ENCODE measurements at places on chromosomes 5 and 9.

GRCh38 chr5:27062451-27062850 is 24.1 kb upstream of the CDH9 start:
- no peak for DNase-seq

- no peak for DNase-seq
These were observed 4.5 kb upstream of the MOB3B start for GRCh38 chr9:27534131-27534530.

- no peak for DNase-seq
These were observed 17.5 kb downstream of the BAAT start for GRCh38 chr9:101367323-101367722.

DNA sequence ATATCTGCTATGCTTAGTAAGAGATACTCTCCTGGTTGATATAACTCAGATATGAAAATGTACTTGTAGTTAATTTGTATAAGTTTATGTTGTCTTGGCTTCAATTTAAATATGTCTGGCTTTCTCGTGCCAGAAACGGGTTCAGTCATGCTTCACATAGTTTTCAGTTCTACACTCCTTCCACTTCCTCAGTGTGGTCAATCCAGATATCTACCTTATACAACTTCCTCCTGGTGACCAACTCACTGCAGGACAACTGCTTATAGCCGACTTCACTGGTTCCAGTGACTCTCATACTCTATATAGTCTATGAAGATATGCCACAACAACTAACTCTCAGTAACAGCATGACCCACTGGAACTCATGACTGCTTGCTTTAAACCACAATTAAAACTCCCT is 690.4 kb downstream of the SLCO4C1 start:
- DNase-seq, result no peak

DNA sequence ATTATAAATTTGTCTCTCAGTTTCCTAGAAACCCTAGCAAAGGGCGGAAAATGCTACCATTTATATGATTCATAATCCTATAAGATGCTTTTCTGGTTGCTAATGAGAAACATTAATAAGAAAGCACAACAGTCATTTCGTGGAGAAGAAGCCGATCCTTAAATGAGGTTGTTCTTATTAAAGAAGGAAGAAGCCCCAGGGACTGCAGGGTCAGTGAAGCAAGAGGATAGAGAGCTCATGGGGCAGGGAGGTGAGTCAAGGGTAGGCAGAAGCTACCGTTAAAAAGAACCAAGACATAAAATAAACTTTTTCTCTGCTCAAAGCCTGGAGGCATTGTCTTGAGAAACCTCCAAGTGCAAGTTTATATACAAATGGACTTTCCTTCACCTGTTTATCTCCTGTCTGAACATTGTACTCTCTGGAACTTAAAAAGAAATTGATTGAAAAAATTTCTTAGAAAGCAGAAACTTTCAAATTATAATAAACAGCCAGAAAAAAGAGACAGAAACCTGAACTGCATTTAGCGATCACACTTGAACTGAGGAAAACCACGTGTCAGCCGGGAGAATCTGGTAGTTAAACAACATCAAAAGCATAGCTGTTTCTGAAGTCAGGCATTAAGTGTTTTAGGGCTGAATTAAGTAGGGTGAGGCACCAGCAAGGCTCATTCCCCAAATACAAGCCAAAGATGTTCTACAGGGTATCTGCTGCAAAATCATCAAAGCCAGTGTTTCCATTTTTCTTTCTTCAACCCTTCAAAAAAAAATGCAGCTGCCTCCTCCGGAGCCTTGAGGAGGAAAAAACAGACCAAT is 21.9 kb downstream of the HTR4 start:
- no peak for DNase-seq

GRCh38 chr9:113393281-113393680 is 7.8 kb downstream of the ALAD start:
- DNase-seq, result no peak

DNA sequence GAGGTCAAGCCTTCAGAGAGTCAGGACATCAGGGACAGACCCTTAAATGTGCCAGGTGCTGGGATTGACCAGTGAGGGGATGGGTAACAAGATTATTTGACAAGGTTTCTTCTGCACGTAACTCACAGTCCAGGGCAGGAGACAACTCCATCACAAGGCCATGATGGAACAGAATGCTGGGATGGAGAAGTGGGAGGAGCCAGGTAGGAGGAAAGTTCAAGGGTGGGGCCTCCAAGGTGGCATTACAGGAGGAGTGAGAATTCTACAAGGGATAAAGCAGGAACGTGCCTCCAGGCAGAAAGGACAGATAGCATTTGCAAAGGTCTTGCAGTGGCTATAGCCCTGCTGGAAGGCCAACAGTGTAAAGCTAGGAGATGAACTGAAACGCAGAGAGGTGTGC is 102.2 kb downstream of the FGF18 start:
- DNase-seq, result no peak

- peak; percentile 4 for DNase-seq
These were observed 25.6 kb downstream of the PDZD2 start for GRCh38 chr5:31664566-31664965.

- no peak for DNase-seq
These were observed 536.0 kb downstream of the GABRG2 start for GRCh38 chr5:162603443-162604070.

- DNase-seq, result peak; percentile 46
These were observed 441.9 kb upstream of the PIK3R1 start for GRCh38 chr5:67773411-67774266.

- DNase-seq, result no peak
These were observed 163.5 kb downstream of the HINT1 start for GRCh38 chr5:131001507-131001906.

- no peak for DNase-seq
These were observed 276.8 kb downstream of the GAS1 start for GRCh38 chr9:86670536-86670935.

DNA sequence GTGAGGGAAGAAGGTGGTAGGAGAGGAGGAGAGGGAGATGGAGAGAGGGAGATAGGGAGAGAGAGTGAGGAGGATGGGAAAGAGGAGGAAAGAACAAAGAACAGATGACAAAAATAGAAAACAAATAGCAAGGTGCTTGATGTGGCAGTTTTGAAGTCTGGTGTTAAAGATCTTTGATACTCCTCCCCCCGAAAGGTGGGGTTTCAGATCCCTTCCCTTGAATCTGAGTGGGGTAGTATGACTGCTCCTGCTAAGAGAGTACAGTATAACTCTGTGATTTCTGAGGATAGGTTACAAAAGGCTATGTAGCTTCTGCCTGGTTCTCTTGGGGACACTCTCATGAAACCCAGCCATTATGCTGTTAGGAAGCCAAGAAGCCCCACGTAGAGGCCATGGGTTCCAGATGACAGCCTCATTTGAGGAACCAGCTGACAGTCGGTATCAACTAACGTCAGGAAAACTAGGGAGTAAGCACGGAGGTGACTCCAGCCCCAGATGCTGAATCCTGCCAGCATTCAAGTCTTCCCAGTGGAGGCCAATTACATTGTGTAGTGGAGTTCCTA is 102.1 kb downstream of the FANCC start:
- DNase-seq, result no peak

DNA sequence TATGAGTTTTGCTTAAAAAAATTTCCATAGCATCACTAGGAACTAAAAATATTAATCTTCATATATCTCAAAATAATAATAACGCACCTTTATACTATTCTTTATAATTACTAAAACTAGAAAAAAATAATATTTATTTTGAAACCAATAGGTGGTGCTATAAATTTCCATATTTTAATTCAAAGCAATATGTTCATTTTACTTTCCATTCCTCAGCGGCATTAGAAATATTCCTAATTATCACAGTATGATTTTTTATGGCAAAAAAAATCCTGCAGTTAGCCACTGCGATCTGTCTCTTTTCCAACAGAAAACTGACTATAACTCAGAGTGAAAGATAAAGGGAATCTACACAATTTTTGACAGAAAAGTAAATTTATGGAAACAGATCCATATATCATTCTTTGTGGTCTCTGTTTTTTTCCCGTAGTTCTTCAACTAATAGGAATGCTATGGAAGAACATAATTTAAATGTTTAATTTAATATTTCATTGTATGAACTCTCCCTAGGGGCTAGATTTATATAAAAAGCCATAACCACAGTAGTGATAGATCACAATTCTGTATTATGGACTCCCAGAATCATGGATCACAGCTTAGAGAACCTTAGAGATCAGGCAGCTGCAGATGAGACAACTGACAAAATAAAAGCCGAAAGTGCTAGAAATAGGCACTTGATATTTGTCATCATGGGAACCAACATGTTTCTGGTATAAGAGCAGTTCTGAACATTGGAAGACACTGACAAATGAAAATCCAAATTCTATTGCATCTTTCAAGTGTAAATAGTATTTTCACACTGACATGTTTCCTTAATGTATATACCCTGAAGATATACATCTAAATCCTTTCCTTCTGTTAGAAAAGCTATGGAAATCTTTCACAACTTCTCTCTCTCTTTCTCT is 167.7 kb upstream of the MPDZ start:
- DNase-seq, result no peak

- DNase-seq, result no peak
These were observed 95.0 kb downstream of the MACIR start for GRCh38 chr5:103353581-103353980.

DNA sequence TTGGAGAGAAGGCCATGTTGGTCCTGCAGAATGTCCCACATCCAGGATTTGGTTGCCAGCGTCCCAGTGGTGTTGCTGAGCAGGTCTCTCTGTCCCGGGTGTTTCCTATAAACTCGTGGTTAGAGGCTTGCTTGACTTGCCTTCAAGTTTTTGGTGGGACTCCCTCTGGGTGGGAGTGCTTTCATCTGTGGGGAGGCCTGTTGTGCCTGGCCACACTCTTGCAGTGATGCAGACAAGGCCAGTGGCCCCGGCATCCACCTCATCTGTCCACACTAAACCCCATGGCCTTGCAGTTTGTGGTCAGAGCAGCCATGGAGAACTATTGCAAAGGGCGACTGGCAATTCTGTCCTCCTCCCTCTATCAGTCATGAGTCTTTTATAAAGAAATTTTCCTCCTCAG is 71.8 kb downstream of the PHF2 start:
- DNase-seq, result no peak

DNA sequence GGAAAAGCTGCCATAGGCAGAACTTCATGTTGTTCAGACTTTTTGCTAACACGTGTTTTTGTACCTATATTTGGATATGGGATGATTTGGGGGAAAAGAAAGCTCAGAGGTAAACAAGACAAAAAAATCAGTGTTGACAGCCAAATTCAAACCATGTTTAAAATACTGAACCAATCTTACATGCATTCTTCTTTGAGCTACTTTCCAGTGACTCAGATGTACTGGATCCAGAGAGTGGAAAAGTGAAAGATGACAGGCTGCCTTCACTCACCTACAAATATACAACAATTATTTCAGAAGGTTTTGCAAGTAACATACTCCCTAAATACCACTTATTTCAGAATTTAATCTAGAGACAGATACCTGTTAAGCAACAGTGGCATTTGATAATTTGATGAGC is 165.7 kb downstream of the MPDZ start:
- peak; percentile 17 for DNase-seq

DNA sequence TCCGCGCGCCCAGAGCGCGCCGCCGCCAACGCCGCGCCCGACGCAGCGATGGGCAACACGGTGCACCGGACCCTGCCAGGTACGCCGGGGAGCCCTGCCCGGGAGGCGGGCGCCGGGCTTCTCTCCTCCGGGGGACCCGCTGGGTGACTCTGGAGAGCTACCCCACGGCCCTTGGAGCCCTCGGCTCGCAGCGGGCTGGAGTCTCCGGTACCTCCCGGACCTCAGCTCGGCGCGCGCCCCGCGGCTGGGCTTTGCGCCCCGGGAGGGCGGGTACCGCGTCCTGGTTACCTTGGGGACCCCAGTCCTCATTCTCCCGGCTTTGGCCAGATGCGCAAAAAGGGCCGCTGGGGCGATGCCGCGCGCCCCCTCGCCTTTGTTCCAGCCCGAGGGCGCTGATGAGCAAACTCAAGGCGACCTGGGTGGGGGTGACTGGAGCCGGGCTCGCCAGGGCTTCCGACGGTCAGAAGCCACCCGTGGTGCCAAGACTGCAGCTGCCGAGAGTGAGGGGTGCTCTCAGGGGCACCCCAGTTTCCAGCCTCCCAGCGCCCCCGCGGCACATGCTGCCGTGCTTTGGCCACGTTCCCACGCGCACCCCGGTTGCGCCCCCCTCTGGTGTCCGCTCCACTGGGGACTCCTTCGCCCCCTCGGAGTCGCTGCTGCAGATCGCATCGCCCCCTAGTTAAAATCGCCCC is 442 bp downstream of the NEURL1B start:
- no peak for DNase-seq

DNA sequence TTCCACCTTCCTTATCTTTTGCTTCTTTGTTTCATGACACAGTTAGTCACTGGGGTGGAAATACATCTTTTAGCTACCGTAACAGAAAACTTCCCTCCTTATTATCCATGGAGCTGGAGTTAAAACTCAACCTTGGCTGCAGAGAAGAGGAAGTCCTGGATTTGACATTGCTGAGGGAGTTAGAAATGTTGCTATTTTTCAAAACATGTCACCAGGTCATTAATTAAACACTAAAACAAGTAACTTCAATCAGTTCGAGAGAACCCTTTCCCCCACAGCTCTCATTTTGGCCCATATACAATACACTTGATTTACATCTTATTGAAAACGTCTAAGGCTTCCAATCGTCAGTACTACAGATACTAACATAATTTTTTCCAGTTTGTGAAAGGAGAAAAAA is 237.9 kb upstream of the CD180 start:
- no peak for DNase-seq

- DNase-seq, result no peak
These were observed 258.3 kb downstream of the HSPA4 start for GRCh38 chr5:133309984-133310621.

GRCh38 chr9:96068511-96068910 is 193.0 kb downstream of the ERCC6L2 start:
- no peak for DNase-seq

GRCh38 chr5:115418788-115419187 is 122.3 kb upstream of the CCDC112 start:
- no peak for DNase-seq

DNA sequence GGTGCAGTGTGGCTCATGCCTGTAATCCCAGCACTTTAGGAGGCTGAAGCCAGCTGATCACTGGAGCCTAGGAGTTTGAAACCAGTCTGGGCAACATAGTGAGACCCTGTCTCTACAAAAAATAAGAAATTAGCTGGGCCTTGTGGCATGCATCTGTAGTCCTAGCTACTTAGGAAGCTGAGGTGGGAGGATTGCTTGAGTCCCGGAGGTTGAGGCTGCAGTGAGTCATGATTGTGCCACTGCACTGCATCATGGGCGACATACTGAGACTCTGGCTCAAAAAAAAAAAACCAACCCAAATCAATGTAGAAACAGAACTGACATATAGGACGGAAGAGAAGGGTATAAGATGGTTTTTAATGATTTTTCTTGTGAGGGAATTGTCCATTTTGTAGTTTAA is 27.7 kb downstream of the G3BP1 start:
- DNase-seq, result no peak

- no peak for DNase-seq
These were observed 3.5 kb downstream of the TMCO6 start for GRCh38 chr5:140642718-140643117.

DNA sequence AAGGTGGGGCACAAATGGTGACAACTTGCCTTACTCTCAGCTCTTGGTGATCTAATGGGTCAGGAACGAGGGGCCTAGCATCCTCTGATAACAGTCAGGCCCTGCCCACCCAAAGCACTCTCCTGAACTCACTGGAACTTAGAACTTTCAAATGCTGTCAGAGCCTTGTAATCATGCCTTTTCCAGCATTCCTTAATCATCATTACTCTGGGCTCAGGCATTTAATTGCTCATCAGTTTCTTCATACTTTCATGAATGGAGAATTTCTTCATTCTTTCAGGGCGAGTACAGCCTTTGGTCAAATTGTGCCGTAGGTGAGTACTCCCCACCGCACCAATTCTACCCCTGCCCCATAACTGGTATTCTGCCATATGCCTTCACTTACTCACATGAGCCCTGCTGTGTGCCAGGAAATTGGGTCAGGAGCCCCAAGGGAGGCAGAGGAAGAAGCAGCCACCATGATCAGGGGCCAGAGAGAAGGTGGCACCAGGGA is 30.2 kb upstream of the DUSP1 start:
- peak; percentile 96 for DNase-seq

All from fibroblast of skin of scalp (primary cell).